ENCODE measurements at places on chromosomes 2 and 18.

DNA sequence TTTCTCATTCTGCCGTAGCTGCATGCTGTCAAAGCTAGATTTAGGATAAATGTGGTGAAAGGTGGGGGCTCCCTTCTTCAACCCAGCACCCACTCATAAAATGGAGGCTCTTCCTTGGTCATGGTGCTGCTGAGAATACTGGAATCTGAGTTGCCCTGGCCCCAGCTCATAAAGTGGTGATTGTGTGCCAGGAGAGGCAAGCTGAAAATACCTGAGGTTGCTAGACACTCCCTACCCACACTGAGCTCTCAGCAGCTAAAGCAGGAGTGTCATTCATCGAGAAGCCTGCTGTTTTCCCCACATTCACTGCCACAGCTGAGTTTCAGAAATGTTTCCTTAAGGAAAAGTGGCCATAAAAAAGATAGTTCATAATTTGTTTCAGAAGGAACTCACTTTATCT lies 297.1 kb upstream of the RBMS1 start:
- no peak for DNase-seq

DNA sequence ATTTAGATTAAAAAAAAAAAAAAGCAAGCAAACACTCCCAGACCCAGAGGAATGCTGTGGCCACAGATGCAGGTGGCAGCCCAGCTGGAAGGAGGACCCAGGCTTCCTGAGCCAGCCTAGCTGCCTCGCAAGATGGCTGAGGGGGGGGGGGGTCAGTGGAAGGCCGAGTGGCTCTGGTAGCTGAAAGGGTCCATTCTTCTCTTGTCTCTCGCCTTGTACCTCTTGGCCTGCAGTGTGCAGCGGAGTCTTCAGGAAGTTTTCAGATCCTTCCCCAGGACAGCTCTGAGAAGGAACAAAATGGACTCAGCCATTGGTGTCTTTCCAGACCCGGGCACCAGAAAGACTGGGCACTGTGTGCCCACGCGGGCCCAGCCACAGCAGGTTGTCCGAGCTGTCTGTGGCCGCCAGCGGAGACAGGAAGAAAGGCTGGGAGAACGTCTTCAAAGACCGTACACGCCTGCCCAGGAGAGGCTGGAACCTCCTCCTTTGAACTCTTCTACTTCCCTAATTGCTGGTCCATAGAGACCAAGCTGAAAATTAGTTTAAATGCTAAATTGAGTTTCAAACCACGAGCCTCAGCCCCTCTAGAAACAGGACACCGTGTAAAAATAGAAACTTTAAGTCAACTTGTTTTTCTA lies 21.3 kb downstream of the APCDD1 start:
- DNase-seq, result no peak

DNA sequence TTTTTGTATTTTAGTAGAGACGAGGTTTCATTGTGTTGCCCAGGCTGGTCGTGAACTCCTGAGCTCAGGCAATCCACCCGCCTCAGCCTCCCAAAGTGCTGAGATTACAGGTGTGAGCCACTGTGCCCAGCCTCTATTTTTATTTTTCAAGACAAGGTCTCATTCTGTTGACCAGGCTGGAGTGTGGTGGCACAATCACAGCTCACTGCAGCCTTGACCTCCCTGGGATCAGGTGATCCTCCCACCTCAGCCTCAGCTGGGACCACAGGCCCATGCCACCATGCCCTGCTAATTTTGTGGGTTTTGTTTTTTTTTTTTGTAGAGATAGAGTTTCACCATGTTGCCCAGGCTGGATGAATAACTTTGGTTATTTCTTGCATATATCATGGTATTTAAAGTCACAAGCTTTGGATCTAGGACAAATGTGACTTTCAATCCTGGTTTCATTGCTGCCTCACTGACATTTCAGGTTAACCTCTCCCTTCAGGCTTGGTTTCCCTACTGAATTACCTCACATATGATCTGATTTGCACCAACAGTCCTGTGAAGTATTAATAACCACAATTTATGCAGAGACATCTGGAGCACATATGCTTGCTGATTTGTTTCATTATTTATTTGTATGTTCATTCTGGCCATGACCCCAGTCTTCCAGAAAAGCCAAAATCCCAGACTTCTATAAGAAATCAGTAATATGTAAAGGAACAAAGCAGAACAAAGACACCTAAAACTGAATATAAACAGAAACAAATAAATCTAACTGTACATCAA lies 17.5 kb upstream of the RAB31 start:
- no peak for DNase-seq

- no peak for DNase-seq
Observed at GRCh38 chr2:191115804-191116203, 35.0 kb downstream of the STAT4 start.

DNA sequence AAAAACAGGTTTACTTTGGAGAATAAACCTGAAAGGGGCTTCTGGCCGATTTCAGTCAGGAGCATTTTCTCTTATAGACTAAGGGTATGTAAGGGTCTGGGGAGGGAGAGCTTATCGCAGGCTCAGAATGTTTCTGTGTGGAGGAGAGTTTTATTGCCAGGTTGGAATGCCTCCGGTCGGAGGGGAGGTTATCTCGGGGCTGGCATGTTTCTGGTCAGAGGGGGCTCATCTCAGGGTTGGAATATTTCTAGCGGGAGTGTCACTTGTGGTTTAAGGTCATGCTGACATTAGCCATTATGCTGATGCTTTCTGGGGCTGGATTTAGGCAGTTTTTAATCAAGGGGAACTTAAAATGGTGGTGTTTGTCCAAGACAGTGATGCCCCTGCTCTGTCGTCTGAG lies 333.6 kb downstream of the METTL4 start:
- no peak for DNase-seq

DNA sequence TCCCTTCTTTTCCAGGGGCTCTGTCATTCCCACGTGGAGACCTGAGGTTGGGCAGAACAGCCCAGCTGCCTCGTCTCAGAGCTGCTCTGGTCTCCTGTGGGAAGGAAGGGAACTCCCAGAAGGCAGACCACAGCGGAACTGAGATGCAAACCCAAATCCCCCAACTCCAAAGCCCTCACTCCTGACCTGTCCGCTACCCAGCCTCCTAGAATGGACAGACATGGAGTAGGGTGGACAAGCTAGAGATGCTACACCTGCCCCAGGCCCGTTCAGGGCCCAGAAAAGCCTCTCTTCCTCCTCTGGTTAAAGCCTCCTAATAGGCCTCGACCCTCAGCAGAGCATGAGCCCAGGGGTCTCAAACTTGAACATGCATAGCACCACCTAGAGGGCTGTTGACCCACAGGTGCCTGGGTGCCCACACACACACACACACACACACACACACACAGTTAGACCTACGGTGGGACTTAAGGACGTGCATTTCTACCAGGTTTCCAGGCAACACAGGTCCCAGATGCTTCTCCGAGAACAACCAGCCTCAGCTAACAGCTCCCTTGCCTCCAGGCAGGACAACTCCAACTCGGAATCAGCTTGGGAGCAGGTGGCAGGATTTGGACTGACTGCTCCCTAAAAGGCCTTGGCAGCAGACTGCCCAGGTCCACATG lies 93.5 kb downstream of the TNS1 start:
- no peak for DNase-seq

GRCh38 chr2:53103679-53104078 lies 663.9 kb upstream of the CHAC2 start:
- no peak for DNase-seq

DNA sequence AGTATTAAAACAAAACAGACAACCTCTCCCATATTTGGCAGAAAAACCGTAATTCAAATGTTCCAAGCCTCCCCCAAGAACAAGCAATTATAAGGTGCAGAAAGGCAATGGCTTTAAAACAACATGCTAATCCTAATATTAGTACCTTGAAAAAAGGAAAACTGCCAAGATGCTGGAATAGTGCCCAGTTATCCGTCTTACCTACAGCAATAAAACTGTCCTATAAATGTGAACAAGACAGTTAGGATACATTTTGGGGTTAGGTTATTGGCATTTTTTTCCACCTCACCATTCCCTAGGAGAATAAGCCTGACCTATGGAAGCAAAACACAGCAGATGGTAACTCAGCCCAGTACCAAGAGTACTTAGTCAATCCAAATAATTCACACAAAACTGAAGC lies 83.2 kb downstream of the TCF4 start:
- DNase-seq, result no peak

DNA sequence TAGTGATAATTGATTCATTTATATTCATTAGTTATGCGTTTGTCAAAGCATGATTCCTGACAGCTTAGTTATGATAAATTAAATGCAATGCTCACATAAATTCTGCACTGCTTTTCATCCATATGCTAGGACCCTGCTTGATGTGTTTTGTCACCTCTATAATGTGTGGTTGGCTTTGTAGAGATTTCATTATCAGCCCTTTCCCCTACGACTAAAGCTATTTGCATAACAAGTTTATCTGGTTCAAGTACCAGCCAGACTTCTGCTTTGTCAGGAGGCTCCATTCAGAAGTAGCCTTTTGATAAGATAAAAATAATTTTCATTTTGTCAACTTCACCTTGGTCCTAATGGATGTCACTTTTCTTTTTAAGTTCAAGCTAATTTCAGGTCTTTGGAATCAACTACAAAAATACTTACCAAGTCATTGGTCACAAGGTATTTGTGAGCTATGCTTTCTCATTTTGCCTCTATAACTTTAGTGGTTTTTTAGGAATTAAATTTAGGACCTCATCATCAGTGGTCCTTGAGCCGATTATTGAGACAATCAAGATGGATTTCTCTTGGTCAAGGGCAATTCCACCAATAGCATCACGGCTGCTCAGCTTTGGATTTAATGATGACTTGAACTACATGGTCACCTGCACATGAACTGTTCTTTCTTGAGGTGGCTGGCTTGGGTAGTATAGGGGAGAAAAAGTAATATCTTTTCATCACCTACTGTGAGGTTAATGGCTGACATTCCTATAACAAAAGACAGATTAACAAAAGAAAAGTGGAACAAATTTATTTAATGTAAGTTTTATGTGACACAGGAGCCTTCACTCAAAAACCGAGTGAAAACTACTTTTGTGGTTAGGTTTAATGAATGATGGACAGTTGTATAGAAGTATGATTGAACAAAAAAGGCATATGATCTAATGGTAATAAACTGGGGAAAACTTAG lies 162.1 kb downstream of the MYO3B start:
- no peak for DNase-seq

GRCh38 chr2:68506170-68506569 lies 38.8 kb downstream of the APLF start:
- no peak for DNase-seq

DNA sequence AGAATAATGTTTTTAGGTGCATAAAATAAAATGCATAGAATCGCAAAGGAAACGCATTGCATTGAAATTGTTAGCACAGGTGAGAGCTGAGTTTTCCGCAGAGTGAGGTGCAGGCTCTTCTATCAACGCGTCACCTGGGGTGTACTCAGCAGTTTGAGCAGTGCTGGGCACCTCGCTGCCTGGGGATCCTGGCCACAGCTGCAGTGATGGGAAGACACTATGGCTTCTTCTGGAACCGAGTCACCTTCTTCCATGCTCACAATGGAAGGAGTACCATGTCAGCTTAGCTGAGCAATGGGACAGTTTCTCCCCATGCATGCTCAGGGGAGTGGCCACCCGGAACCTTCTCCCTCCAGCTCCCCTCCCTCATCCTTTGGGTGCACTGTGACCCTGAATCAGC lies 95.4 kb upstream of the OTOS start:
- DNase-seq, result no peak

DNA sequence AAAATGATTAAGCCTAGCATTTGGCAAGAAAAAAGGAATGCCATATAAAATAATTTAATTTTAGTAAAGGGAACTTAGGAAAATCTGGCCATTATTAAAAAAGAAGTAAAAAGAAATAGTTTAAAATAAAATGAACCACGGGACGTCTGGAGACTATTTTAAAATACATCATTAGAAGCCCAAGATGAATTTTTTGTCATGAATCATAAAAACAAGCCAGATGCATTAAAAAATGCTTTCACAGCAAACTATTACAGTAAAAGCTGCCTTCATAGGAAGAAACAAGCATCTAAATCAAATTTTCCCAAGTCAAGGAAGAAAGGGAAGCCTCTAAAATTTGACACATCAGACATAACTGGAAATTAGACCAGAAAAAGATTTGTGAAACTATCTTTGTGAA lies 33.0 kb downstream of the COL5A2 start:
- DNase-seq, result no peak

DNA sequence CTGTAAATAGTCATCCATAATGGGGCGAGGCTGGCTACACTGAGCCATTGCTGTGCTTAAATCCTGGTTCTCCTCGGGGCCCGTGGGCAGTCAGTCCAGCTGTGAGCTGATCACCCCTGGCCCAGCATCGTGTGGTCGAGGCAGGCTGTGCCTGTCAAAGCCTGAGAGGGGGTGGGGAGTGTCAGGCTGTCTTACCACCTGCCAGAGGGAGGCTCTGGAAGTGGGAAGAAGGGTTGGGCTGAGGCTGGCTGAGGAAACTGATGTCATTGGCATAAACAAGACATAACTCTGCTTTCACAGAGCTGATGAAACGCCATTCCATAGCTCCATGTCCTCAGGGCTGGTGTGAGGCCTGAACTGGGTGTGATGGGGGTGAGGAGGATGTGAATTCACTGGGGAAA lies 49.7 kb downstream of the KLHL29 start:
- no peak for DNase-seq

DNA sequence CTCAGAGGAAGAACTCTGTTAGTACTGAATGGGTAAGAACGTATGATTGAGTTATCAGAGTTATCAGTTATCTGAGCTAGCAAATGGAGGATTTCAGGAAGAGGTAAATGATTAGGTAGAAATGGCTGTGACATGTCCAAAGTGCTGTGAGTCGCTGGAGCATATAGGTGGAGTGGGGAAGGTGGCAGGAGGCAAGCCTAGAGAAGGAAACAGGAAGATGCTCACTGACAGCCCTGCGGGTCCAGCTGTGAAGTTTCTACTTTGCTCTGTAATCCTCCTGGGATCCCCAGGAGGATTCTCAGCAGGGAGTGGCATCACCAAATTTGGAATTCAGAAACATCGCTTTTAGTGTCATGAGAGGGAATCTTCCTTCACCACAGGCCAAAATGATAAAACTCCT lies 52.0 kb downstream of the GYPC start:
- no peak for DNase-seq

DNA sequence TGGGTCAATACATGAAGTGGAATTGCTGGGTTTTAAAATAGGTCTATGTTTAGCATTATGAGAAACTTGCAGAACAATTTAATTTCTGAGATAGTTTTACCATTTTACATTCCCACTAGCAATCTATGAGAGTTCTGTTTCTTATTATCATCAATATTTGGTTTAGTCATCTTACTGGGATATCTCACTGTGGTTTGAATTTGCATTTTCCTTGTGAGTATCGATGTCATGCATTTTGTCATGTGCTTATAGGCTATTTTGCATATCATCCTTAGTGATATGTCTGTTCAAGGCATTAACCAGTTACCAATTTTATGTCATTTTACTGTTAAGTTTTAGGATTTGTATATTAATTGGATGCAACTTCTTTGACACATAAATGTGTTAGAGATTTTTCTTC lies 204.4 kb downstream of the MCFD2 start:
- no peak for DNase-seq

GRCh38 chr18:28183418-28184078 lies 6.6 kb upstream of the CDH2 start:
- no peak for DNase-seq

- DNase-seq, result no peak
Observed at GRCh38 chr2:168612719-168613118, 156.6 kb downstream of the CERS6 start.
